ENCODE measurements at places on chromosomes 3 and 15. TPM values are rescaled to one million over a fixed set of nuclear protein-coding genes. Genes with fewer than 3 reads are reported as not detected.

The SEMA3B gene
- polyA plus RNA-seq: 169 TPM

The IMPG2 gene
- 0.37 TPM for polyA plus RNA-seq

The SNAP23 gene
- polyA plus RNA-seq: 118 TPM

- DNase-seq: no peak
Measured at GRCh38 chr15:63076714-63077046, 34.1 kb downstream of the TPM1 start.

GRCh38 chr3:193243571-193243970 lies 2.5 kb downstream of the PLAAT1 start:
- no peak for DNase-seq
